ENCODE measurements at places on chromosomes 11 and 22.

GRCh38 chr11:122045181-122045586 lies 70.8 kb downstream of the BLID start:
- DNase-seq, result no peak

GRCh38 chr11:74347381-74347780 lies 35.9 kb upstream of the P4HA3 start:
- no peak for DNase-seq

DNA sequence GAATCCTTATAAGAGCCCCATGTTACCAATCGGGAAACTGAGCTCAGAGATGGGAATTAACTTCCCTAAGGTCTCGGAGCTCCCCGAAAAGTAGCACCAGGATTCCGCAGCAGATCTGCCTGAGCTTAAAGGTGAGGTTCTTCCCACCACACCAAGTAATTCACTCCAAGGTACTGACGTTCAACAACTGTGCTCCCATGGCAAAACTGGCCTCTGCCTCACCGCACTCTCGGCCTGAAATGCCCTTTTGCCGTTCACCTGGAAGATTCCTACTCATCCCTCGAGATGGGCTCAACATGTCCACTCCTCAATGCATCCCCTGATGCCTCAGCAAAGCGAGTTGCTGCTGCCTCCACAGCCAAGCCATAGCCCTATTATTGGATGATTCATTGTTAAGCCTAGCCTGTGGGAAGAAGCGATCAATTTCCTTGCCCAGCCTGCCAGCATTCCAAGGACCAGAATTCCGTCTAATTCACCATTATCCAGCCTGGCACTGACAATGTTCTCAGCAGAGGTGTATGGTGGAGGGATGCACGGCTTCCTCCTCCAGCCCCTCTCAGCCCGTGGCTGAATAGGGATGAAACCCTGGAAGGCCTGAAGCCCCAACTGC lies 4.2 kb downstream of the PLAAT3 start:
- no peak for DNase-seq

- DNase-seq, result no peak
These were observed 30.6 kb downstream of the CYB5R2 start for GRCh38 chr11:7642747-7643146.

DNA sequence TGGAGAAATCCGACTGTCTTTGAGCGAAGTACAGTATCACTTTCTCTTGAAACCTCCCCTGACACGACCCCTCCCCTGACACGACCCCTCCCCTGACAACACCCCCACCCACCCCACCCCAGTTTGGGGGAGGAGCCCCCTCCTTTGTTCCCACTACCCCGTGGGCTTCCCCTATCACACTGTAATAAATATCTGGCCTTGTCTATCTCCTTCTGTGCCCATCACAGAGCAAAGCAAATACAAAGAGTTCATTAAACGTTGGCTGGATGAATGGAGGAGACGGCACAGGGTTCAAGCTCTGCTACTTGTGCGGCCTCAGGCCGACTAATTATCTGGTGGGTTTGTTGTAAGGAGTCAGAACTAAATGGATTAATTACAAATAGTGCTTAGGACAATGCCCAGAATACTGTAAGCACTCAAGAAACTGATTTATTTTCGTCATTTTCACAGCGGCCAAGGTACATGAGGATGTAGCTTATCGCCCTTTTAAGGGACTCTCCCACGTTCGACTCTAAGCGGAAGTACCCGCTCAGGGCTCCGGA lies 628 bp upstream of the GGA1 start:
- DNase-seq, result no peak

DNA sequence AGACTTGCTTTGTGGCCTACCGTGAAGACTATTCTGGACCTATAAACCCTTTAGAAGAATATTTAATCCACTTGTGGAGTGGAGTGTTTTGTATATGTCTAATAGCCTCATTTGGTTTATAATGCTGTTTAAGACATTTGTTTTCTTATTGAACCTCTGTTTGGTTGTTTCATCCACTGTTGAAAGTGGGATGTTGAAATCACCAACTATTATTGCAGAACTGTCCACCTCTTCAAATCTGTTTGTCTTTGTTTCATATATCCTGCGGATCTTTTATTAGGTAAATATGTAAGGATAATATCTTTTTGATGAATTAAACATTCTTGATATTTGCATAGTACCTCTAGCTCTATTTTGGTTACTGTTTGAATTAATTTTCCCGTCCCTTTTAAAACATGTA lies 49.1 kb downstream of the XKR3 start:
- no peak for DNase-seq

DNA sequence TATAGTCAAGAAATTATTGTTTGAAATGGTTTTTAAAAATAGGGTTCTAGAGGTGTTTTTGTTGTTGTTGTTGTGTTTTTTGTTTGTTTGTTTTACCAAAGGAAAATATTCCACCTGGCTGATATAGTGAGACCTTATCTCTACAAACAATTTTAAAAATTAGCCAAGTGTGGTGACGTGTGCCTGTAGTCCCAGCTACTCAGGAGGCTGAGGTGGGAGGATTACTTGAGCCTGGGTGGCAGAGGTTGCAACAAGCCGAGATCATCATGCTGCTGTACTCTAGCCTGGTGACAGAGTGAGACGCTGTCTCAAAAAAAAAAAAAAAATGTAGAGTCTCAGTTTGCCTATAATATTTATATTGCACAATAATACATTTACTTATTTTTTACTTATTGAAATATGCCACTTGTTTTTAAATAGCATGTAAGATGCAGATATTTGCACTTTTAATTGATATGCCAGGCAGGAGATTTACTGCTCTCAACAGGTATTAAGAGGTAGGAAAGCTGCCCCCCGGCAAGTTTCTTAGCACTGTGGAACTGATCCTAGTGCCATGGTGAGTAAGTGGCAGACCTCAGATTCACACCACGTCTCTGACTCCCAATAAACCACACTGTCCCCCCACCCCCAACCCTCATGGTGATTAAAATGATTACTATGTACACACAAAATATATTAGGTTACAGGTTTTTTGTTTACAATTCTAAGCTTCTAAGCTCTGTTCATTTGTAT lies 157.4 kb downstream of the TEAD1 start:
- DNase-seq, result no peak

GRCh38 chr22:22023581-22024137 lies 41.1 kb upstream of the TOP3B start:
- no peak for DNase-seq

DNA sequence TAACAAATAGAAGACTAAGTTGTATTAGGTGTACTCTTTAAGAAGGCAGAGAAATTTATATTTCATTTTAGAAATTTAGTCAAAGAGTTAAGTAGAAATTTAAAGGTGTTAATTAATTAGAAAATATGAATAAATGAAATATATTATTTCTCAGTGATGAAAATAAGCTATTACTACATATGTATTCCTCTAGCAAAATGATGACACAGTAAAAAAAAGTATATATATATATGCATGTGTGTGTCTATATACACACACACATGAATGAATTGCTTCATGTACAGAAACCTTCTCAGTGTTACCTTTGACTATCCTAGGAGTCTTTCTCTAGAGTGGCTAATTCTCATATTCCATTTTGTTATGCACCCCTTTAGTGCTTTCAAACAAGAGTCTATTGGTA lies 7.7 kb downstream of the RNF141 start:
- DNase-seq, result no peak

- no peak for DNase-seq
These were observed 11.0 kb downstream of the TANGO2 start for GRCh38 chr22:20031732-20032406.

DNA sequence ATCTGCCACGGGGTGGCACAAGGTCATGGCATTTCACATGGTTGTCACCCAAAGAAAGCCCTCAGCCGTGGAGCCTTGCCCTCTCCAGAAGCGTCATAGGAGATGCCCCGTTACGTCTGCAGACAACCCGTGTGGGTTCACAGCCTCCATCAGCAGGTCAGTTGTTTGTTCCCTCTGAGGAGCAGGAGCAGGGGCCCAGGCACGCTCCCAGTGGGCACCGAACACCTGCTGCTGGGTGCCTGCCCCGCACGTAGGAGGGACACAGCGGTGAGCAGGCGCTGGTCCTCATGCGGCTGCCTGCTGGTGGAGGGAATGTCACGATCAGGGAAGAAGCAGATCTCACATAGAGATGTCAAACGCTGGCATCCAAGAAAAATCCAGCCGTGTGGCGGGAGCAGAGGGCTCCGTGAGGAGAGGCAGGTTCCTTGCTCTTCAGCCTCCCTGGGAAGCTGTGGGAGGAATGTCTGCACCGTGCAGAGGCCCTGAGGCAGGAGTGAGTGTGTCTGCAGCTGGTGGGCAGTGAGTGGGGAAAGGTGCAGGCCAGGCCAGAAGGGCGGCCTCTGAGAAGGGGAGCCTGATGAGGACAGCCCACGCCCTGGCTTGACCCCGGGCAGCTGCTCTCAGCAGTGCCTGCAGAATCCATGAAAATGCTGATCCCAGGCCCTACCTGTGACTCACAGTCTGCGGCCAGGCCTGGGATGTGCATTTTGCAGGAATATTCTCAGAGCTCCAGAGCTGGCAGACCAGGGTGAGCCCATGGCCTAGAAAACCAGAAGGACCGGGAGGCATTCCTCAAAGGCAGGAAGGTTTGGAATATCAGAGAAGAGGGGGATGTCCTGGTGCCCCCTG lies 36.4 kb upstream of the TH start:
- DNase-seq, result no peak

- no peak for DNase-seq
These were observed 25.3 kb upstream of the PATE1 start for GRCh38 chr11:125720781-125721180.

DNA sequence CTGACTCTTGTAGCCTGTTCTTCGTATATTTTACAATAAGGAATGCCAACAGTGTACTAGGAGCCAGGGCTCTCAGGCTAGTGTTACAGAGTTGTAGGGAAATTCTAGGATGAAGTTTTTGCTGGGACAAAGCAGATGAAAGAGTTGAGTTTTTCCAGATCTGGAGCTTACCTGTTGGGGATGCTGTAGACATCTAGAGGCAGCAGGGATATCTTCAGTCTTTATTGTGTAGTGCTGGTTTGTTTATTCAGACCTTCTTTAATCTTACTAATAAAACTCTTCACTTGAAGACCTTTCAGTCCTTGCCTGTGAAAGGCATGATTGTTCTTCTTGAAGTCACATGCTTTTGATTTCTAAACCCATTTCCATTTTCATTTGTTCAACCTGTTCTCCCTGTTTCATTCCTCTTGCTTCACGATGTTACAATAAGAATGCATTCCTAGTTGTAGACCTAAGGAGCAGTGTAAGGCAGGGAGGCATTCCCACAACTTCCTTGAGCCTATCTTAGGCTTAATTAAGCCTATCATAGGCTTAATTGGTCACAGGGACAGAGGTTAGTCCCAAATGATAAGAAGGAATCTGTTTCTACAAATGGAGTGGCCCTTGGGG lies 7.9 kb upstream of the SLC37A2 start:
- no peak for DNase-seq

DNA sequence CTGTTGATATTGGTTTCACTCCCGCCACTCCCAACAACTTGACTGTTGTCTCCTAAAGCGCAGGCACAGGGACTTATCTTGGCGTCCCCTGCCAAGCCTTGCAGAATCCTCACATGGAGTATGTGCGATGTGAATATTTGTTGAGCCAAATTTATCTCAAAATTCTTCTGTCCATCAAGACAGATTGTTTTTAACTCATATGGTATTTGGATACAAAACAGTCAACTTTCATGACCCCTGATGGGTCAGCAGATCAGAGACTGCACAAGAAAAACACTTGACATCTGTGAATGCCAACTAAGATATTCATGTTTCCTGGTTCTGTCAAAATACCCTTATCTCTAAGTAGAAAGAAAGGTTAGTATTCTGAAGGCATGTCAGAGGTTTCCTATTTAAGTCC lies 221.7 kb upstream of the BLID start:
- DNase-seq, result no peak

DNA sequence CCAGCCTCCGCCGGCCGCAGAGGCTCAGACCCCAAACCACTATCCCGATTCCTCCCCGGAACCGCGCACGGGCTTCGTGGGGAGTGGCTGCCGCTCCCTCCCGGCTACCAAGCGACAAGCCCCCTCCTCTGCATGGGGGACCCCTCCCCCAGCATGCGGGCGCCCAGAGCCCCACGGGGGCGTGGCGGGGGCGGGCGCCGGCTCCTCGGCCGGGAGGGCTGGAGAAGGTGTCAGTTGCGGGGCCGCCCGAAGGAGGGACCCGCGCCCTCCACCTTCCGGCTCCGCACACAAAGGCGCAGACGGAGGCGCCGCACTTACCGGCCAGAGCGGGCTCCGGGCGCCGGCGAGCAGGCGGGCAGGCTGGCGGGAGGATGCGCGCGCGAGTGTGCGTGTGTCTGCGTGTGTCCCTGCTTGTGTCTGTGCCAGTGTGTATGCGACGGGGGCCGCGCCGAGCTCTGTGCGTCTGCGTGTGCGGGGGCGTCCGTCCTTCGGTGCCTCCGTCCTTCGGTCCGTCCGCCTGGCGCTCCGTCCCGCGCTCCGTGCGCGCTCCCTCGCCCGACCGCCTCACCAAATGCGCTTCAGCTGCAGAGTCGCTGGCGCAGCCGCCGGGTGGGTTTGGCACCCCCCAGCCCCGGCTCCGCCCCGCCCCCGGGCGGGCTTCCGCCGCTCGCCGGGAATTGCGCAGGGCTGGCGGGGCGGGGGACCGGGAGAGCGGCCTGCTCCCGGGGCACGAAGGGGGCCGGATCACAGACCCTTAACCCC lies at the start of gene PTPN5:
PTPN5 (minus strand) TSS at position 592 of the 762 bp plus-strand sequence. CDS start 19,840 bp downstream, outside the sequence.
- DNase-seq, result no peak

- DNase-seq, result no peak
These were observed 33.7 kb downstream of the C11orf71 start for GRCh38 chr11:114366331-114367243.

- no peak for DNase-seq
These were observed 15.9 kb upstream of the GRAMD4 start for GRCh38 chr22:46604306-46604690.

- no peak for DNase-seq
These were observed 538.4 kb downstream of the FAM181B start for GRCh38 chr11:82195283-82195682.

- DNase-seq, result no peak
These were observed 16.9 kb downstream of the TRIOBP start for GRCh38 chr22:37713761-37714160.

- no peak for DNase-seq
These were observed 1.0 kb downstream of the RTN3 start for GRCh38 chr11:63682066-63683021.

DNA sequence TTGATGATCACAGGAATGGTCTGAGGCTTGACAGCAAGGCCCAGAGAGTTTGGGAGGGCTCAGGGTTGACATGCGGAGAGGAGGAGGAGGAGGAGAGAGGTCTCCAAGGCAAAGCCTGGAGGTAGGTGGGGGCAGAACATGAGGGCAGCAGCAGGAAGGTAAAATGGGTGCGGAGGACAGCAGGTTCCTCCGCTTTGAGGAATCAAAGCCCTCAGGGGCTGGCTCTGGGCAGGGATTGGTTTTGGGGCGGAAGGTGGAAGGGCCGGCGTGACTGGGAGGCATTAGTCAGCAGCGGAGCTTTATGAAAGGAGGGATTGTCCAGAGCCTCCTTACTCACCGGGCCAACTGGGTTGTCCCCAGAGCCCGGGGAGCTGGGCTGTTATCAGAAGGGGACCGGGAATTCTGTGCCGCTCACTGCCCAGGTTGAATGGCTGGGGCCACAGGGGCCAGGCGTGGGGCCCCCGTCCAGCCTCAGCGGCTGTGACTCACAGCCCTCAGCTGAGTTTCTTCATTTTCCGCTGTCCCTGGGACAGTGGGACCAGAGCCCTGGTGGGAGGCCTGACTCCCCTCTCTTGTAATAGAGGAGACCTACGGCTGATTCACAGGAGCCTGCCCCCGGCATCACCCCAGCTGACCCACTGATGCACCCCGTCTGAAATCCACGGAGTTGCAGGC lies 36.2 kb downstream of the LIF start:
- no peak for DNase-seq
